ENCODE measurements at places on chromosomes 4 and X.

GRCh38 chr4:63729519-63729918 is 679.7 kb downstream of the TECRL start:
- DNase-seq = no peak

GRCh38 chr4:2270341-2271165 is 8.6 kb upstream of the MXD4 start:
- DNase-seq = no peak

DNA sequence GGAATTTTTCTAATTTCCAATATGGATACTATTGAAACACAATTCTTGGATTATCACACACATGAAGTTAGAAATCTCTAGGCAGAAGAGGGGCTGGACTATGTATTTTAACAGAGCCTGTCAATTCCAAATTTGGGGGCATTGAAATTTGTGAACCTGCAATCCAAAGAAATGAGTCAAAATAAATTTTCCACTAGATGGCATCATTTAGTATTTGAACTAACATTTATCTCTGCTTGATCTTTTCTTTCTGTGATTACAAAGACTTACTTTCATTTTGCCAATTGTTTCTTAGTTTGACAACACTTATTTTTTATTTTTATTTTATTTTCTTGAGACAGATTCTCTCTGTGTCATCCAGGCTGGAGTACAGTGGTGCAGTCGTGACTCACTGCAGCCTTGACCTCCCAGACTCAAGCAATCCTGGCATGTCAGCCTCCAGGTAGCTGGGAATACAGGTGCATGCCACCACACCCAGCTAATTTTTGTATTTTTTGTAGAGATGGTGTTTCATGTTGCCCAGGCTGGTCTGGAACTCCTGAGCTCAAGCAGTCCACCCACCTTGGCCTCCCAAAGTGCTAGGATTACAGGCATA is 2.7 kb upstream of the PYURF start:
- no peak for DNase-seq

DNA sequence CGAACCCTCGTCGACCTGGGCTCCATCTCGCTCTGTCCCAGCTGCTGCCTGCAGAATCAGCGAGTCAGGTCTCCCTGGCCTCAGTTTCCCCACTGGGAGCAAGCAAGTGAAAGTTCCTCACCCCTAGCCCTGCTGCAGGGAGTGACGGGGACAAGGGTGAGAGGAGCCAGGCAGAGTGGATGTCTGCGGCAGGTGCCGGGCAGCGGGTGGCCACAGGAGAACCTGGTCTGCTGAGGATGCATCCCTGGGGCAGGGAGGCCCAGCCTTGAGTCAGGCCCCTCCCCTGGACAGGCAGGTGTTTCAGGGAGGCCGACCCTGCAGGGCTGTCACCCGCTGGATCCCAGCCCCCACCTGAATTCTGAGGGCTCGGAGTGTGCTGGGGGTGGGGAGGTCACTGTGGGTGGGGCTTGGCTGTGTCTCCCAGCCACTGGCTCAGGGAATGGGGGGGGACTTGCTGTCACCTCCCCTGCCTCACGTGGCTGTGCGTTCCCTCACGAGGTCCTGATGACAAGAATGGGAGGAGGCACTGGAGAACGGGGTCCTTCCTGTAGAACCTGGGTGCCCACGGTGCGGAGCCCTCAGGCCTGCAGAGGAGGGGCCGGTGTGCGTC is 33.2 kb downstream of the LRPAP1 start:
- DNase-seq = no peak

GRCh38 chrX:41589634-41590270 is 99.0 kb upstream of the GPR34 start:
- DNase-seq = no peak

DNA sequence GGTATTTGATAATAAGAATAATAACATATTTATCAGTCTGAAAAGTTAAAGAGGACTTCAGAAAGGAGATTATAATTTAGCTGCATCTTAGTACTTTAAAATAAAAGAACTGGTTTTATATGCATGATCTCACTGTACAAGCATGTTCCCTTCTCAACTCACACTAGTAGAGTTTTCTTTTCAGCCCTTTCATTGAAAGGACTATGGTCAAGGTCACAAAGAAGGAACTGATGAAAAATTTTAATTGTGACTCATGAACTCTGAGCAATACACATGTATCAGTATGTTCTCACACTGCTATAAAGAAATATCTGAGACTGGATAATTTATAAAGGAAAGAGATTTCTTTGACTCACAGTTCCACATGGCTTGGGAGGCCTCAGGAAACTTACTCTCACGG is 73.7 kb upstream of the NDST4 start:
- no peak for DNase-seq

DNA sequence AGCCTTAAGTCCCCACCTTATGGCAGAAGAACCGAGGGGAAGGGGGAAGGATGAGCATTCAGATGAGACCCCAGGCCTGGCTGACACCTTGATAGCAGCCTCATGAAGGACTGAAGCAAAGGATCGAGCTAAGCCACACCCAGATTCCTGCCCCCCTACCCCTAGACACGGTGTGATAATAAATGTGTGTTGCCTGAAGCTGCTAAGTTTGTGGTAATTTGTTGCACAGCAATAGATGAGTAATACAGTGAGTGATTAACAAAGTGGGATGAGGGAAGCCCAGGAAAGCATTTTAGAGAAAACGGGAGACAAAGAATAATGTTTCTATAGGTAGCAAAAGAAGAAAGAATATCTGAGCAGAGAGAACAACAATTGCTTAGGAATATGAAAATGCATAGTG is 404.2 kb downstream of the MID1IP1 start:
- no peak for DNase-seq
